ENCODE measurements at places on chromosomes 16 and 17.

DNA sequence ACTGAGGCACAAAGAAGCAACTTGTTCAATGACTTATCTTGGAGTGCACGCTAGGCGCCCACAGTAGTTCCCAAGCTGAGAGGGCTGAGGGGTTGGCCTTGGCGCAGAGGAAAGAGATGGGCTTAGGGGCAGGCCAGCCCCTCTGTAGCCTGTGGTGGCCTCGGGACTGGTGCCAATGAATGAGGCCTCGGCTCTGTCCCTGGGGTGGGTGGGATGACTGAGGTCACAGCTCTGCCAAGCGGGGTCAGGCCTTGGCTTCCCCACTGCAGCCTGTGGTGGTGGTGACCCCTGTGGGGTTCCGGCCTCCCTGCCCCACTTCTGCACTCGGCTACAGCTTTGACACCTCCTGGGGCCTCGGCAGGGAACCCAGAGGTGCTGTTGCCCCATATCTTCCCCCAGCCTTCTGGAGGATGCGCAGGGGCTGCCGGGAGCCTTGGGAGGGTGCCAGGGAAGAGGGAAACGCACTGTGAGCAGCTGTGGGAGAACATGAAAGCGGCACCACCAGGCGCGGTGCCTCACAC, 46.0 kb downstream of the BEAN1 start:
- no peak for DNase-seq

- DNase-seq = peak; percentile 75
Observed at GRCh38 chr16:17571499-17572093, 100.8 kb upstream of the XYLT1 start.

- DNase-seq = peak; percentile 91
Observed at GRCh38 chr17:68759343-68760140, 158.4 kb upstream of the FAM20A start.

- no peak for DNase-seq
Observed at GRCh38 chr17:68155692-68156091, 92.2 kb upstream of the AMZ2 start.

GRCh38 chr17:29949696-29950095, 8.3 kb downstream of the EFCAB5 start:
- no peak for DNase-seq

All from HCT116 (cell line).